ENCODE measurements at places on chromosomes 5 and 9.

DNA sequence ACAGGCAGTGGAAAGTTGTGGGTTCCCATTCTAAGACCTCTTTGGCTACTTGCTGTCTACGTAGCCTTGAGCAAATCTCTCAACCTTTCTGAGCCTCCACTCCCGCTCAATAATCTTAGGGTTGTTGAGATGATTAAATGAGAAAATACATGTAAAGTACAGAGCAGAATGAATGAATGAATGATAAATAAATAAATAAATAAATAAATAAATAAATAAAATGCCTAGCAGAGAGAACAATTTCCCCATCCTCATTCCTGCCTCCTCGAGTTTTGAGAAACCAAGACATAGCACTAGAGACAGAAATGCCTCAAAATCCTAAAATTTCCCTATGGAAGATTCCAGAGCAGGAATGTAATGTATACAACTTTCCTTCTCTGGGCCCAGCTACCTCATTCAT is 128.3 kb upstream of the RAD23B start:
- no peak for DNase-seq

- DNase-seq = no peak
Measured at GRCh38 chr5:139839232-139839815, 43.7 kb downstream of the PSD2 start.

DNA sequence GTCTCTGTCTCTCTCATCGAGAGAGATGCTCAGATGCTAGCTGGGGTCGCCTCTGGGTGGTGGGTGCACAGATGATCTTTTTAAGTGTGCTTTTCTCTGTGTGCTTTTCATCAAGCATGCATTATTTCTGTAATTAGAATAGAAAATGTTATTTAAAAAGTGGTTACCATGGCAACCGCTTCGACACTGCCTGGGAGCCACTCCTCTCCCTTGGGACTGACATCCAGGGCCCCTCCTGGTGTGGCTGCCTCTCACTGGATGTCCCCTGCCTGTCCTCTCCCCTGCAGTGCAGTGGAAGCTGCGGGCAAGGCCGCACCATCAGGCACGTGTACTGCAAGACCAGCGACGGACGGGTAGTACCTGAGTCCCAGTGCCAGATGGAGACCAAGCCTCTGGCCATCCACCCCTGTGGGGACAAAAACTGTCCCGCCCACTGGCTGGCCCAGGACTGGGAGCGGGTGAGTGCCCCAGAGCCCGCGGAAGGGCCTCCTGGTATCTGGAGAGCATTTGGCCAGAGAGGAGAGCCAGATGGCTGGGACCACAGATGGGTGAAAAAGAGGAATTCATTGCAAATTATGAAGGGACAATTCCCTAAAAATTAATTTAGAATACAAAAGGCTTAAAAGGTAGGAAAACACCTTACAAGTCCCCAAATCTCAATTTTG is 34.7 kb downstream of the ADAMTSL2 start:
- DNase-seq = no peak

DNA sequence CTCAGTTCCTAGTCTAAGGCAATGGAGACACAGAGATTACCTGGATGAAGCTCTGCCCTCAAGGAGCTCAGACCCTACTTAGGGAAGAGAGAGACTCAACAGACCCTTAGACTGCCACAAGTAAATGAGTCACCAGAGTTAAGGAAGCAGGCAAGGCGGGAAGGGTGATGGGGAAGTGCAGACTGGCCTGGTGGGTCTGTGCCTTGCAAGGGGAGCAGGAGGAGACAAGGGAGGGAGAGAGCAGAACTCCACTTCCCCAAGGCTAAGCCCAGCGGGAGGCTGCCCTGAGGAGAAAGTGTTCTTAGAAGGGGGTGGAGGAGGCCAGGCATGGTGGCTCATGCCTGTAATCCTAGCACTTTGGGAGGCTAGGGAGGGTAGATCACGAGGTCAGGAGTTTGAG is 83.7 kb downstream of the HRH2 start:
- peak; percentile 44 for DNase-seq

GRCh38 chr5:141765896-141766551 is 84.0 kb upstream of the ARAP3 start:
- no peak for DNase-seq

- DNase-seq = no peak
Measured at GRCh38 chr9:38682713-38683112, 37.2 kb downstream of the FAM240B start.

GRCh38 chr5:127652952-127653611 is 4.2 kb downstream of the CTXN3 start:
- no peak for DNase-seq

DNA sequence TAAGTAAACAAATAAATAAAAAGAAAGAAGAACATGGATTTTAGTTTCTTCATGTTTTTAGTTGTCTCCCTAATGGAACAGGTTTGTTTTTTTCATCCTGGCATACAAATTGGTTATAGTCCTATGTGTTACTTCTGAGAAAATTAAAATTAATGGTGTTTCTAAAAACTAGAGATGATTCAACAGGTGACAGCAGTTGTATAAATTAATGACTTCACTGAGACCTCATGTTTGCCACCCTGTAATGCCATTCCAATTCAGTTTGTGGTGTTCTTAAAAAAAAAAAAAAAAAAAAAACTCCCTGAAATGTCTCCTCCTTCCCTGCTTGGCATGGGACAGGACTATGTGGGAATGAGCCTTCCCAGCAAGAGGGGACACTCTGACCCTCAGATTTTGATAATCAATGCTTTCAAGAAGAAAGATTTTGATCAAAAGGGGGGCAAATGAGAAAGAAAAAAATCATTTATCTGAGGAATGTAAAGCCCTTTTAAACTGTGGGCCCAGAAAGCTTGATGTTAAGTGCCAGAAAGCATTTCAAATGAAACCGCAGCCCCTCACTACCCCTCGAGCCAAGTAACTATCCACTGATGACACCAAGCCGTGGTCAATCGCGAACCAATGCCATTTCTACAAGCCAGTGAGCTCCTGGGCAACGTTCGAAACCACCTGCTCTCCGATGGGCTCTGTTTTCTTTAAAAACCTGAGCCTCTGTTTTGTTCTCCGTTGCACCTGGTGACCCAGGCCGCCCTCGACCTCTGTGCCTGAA is 941 bp downstream of the EXD3 start:
- peak; percentile 48 for DNase-seq

- no peak for DNase-seq
Measured at GRCh38 chr5:106097340-106097739, 1573.4 kb downstream of the EFNA5 start.

DNA sequence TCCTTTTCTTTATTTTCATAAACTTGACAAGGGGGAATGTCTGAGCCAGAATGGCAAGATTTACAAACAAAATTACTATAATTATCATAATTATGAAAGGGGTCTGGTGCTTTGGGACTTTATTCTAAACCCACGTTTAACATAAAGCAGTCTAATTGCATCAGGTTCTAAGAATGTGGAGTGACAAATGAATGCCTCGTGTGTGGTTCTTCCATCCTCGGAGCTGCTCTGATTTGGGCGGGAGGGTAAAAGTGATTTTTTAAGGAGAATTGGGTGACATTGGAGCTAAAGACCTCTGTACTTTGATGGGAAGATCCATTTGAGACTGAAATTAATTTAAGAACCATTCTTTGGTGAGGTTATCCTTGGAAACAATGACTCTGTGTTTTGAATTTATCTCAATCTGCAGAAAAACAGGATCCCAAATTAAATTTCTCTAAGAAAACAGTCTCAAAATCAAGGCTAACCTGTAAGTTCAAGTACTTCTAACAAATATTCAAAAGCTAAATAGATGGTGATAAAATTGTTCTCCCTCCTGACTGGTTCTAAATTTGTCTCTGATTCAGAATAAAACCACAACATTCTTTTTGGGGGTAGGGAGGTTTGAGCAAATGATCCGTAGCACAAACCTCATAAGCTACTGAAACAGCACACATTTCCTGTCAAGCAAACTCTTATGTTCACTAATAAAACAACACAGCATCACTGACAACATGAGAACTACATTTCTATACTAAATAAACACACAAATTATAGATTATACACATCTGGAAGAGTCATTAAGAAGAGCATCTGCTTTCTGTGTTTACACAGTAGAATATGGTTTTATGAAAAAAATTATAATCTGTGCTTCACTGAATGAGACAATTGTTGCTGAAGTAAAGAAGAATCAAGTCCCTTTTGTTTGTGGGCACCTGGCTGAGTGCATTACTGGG is 85.5 kb downstream of the DCP2 start:
- no peak for DNase-seq

DNA sequence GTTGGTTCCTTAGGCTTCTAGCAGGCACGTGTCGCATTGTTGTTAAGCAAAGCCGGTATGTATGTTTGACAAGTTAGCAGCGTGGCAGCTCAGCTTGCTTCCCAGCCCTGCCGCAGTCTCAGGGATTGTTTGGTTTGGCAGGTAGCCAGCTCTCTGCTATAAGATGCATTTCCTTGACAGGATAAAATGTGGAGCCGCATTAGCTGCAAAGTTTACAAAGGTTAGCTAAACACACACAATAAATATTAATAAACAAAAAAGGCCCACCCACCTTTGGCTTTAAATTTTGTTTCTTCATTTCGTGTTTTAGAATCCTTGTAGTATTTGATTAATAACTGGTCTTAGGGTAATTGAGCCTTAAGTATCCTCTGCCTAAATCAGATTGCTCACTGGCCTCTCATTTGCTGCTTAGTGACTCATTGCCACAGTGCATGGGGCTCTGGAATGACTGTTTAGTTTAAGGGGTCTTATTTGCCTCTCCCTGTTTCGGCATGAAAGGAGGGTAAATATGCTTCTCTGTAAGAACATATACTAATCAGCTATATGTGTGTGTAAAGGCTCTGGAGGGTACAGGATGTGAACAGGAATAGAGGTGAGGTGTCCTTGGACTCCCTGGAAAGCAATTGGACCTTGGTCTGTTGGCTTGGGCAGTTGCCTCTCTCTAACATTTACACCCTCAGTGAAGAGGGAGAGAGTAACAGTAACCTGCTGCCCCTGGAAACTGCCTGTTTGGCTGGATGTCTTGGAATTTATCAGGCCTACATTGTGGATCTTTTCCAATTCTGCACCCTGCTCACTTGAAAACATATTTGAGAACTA is 122.0 kb downstream of the GDNF start:
- DNase-seq = no peak

- no peak for DNase-seq
Measured at GRCh38 chr5:112012104-112012503, 255.1 kb upstream of the NREP start.

DNA sequence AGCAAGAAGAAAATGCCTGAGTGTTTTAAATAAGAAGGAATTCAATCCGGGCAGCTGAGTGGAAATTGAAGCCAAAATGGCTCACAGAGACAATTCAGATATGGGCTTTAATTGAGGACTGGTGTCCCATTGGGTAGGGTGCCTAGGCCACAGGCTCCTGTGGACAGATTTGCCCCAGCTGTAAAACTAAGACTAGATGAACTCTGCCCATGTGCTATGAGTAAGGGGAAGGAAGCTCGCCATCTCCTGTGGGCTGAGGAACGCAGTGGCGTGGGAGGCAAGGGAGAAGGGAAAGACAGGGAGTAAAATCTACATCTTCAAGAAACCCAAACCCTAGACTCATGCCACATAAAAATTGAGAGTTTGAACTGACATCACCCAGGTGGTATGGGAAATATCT is 66.1 kb downstream of the KLHL3 start:
- no peak for DNase-seq

- no peak for DNase-seq
Measured at GRCh38 chr5:76710991-76711390, 4.9 kb upstream of the F2R start.

GRCh38 chr5:33690374-33691135 is 201.2 kb downstream of the ADAMTS12 start:
- DNase-seq = no peak

DNA sequence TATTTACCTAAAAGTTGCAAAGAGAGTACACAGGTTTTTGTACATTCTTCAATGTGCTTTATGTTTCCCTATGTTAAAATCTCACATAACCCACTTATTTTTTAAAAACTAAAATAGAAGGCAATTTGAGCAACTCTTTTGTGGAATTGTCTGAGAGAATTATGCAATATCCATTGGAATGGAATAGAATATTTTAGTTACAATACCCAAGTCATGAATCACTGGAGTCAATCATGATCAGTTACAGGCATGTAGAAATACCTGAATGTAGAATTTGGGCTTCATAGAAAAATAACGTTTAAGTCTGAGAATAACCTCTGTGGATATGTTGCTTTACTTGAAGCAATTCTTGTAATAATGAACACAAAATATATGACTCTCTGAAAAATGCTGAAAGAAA is 143.3 kb downstream of the FGF10 start:
- no peak for DNase-seq

- DNase-seq = no peak
Measured at GRCh38 chr5:143836161-143836725, 24.3 kb downstream of the HMHB1 start.

DNA sequence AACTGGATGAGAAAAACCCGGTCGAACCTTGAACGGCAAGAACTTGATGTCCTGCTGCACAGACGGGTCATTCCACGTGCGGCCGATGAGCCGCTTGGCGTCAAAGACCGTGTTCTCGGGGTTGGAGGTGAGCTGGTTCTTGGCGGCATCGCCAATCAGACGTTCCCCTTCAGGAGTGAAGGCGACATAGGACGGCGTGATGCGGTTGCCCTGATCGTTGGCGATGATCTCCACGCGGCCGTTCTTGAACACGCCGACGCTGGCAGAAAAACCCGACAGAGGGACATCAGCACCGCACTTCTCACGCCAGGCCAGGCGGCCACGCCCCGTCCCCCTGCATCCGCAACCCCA is 519 bp downstream of the HSPA5 start:
- no peak for DNase-seq

DNA sequence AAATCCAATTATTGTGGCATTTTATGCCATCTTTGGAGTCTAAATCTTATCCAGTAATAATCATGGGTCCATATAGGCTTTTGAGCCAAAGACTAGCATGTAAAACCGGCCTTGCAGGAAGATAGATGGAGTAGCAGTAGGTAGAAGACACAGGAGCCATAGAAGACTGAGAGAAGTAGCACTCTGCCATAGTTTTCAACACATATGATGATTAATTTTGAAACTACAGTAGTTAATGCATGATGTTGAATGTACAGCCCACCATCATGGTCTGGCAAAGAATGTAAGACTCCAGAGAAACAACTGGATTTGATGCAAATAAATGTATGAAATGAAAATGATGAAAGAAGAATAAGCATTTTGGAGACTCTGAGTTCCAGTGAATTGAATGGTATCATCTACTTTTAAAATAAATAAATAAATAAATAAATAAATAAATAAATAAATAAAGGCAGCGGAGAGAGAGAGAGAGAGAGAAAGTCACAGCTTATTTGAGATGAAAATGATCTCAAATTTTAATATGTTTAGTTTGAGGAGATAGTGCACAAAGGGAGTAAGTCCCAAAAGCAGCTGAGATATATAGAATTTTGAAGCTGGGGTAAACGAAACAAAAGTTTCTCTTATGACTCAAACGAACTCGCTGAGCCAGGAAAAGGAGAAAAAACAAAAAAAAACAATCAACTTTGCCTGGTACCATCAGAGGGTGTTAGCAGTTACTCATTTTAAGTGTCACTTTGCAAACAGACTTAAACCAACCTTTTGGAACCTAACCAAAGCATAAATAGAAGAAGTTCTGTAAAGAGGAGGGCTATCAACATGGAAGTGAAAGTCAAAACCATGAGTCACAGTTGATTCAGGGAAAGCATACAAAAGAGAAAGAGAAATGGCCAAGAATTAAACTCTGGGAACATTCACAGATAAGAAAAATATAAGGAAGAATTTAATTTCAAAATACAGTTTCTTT is 388.7 kb downstream of the CETN3 start:
- DNase-seq = peak; percentile 52

Measured in KBM-7 (cell line).